ENCODE measurements at places on chromosomes 5 and 9. TPM values are rescaled to one million over a fixed set of nuclear protein-coding genes. Genes with fewer than 3 reads are reported as not detected.
A peak's percentile ranks its signal among the peaks of the same experiment; 100 is the strongest.

The C1QTNF3 gene
- total RNA-seq, result not detected

The GLRA1 gene
- total RNA-seq, result not detected

The C9 gene
- total RNA-seq, result not detected

The ROR2 gene
- total RNA-seq, result 0.66 TPM

The JAKMIP2 gene
- 0.79 TPM for total RNA-seq

The FAM153A gene
- not detected for total RNA-seq

The GRXCR2 gene
- not detected for total RNA-seq

The IFNA21 gene
- total RNA-seq, result not detected

The SLC6A18 gene
- not detected for total RNA-seq

The CORO2A gene
- 0.16 TPM for total RNA-seq

The SLIT3 gene
- 12.9 TPM for total RNA-seq

The FCHSD1 gene
- total RNA-seq, result 33.2 TPM

The SUSD3 gene
- not detected for total RNA-seq

The STRBP gene
- total RNA-seq, result 5.3 TPM

GRCh38 chr5:125713109-125713805 lies 710.0 kb upstream of the GRAMD2B start:
- no peak for DNase-seq

DNA sequence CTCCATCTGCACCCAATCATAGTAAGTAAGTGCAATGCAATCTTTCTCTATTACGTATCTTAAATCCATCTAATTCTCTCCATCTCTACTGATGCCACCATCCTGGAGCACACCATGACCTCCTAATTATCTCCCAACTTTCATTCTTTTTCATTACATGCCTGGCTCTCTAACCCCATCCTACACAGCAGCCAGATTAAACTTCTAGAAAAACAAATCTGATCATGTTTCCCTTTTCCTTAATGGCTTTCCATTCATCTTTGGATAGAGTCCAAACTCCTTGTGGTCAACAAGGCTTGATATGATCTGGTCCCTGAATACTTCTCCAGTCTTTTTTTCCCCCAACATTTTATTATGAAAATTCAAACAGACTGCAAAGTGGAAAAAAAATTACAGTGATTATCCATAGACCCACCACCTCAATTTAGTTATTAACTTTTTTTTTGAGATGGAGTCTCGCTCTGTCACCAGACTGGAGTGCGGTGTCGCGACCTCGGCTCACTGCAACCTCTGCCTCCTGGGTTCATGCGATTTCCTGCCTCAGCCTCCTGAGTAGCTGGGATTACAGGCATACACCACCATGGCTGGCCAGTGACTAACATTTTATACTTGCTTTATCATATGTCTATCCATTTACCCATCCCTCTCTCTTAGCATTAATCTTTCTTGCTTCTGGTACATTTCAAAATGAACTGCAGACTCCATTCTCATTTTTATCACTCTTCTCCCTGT lies 5.2 kb downstream of the PPP2R2B start:
- DNase-seq, result no peak

DNA sequence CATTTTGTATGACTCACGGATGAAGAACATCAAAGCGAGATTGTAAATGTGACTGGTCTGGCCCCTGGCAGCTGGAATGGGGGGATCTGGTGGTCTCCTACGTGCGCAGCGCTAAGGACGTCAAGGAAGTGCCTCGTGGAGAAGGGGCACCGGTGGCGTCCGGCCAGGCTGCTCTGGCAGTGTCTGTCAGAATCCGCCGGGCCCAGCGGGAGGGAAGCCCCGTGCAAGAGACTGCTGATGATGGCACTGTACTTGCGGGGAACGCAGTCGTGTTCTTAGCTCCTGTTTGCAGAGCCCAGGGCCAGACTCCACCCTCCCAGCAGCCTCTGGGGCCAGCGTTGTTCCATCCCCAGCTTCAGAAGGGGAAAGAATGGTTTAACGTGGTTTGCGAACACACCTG lies 75.5 kb downstream of the COL5A1 start:
- no peak for DNase-seq

DNA sequence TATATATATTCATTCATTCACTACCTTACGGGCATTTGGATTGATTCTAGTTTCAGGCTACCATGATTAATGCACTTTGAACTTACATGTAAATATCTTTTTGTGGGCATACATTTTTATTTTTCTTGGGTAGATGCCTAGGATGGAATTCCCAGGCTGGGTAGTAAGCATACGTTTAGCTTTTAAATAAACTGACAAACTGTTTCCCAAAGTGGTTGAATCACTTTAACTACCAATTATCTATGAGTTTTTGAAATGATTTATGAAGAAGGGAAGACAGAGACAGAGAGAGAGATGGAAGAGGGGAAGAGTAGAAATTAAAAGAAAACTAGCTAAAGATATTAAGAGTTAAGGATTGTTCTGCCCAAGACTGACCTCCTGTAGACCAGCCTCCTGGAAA lies 612.6 kb downstream of the PSAT1 start:
- no peak for DNase-seq

DNA sequence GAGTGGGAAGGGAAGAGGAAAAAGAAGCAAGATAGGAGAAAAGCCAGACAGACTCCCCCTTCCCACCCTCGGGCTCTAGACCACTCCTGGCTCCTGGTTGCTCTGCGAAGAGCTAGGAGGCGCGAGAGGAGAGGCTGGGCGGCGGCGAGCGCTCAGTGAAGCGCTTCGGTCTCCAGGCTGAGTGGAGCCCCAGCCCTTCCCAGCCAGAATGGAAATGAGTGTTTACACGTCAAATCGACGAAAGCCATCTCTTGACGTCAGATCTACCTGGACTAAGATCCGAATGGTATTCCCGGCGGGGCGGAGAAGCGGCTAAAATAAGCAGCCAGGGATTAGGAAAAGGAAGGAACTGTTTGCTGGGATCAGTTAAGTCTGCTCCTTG lies at the start of gene PCSK1:
Gene PCSK1, minus strand, starts transcription at position 183 of the 382 bp plus-strand sequence. CDS start 206 bp downstream, outside the sequence.
- no peak for DNase-seq

GRCh38 chr5:98768960-98769209 lies 4.6 kb upstream of the RGMB start:
- peak; percentile 60 for DNase-seq

- DNase-seq, result no peak
Observed at GRCh38 chr9:114805670-114806525, at the start of gene TNFSF15. TSS of gene TNFSF15 (minus strand) at chr9:114806039. CDS start at chr9:114806012, 27 bp downstream.

DNA sequence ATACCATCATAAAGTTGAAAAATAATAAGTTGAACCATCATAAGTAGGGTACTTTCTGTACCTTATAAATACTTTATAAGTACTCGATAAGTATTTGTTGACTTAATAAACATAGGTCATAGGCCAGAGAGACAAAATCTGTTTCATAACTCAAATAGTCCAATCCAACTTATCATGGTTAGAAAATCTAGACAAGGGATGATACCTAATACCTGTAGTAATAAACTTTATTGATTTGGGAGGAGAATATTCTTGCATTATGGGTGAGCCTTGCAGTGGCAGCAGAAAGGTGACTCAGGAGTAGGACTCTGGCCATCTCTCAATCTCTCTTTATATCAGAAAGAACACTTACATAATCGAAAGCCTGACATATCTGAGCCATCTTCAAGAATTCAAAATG lies 466.8 kb upstream of the GRIN3A start:
- DNase-seq, result no peak

DNA sequence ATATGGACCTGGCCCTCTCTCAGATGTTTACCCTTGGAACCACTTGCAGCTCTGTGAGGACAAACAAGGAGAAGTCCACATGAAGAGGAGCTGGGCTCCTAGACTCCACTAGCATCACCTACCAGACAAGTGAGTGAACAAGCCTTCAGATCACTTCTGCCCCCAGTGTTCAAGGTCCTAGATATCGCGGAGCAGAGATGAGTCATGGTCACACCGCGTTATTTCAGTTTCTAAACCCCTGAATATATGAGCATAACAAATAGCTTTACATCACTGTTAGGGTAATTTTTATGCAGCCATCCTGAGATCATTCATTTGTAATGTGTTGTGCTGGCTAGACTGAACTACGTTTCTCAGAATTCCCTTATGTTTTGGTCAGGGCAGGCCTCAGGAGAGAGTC lies 77.0 kb upstream of the DAP start:
- DNase-seq, result no peak

GRCh38 chr9:105054491-105054890 lies 126.5 kb upstream of the ABCA1 start:
- DNase-seq, result peak; percentile 23

GRCh38 chr5:3325201-3325971 lies 270.2 kb upstream of the IRX1 start:
- no peak for DNase-seq

- DNase-seq, result no peak
Observed at GRCh38 chr9:130607640-130608420, 28.5 kb downstream of the FUBP3 start.

GRCh38 chr9:137765536-137765935 lies 112.0 kb upstream of the CACNA1B start:
- no peak for DNase-seq

DNA sequence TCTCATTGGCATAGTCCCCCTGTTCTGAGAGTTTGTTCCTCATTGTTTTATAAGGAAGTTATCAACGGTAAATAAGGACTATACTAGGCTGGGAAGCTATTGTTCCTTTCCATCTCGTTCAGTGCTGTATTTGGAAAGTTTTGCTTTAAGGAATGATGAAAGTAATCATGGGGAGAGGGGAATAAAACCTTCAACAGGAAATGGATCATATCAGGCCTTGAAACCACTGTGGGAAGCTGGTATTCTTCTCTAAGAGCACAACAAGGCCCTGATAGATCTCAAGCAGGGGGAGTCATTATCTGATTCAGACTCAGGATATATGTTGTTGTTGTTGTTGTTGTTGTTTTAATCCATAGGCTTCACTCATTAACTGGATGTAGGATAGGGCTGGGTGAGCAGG lies 474.5 kb downstream of the ENC1 start:
- DNase-seq, result peak; percentile 25

GRCh38 chr9:5499889-5500398 lies 10.4 kb upstream of the PDCD1LG2 start:
- DNase-seq, result no peak

- no peak for DNase-seq
Observed at GRCh38 chr5:122805481-122805880, 30.6 kb downstream of the SNX2 start.

DNA sequence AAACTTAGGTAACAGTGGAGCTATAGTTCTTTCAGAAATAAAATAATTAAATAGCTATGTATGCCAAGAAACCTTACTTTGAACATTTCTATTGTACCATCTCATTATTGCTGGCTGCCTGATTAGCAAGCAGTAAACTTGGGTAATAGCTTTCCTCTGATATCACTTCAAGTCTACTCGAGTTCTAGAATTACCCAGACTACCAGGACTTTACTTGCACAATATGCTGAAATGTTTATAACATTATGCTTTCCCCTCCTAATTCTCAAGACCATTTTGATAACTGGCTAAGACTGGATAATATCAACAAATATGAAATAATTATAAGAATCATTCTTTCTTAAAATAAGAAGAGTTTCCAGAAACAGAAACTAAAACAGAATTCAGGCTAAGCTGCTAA lies 512.6 kb downstream of the RAB3C start:
- DNase-seq, result no peak

DNA sequence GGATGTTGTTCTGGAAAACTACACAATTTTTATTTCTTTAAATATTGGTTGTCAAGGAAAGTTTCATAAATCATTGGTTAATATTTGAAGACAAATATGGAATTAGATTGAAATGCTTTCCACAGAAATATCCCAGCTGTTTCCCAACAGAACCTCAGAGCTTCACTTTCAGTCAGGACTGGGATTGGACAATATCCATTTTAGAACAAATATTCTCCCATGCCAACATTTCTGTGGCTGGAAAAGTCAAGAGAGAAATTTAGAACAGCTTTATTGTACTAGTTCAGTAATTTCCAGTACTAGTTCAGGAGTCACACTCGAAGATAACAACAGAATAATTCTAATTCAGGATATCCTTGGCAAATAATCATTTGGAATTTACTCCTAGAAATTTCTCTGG lies 116.1 kb upstream of the TUT7 start:
- DNase-seq, result no peak

GRCh38 chr5:173659423-173659822 lies 43.0 kb upstream of the BOD1 start:
- DNase-seq, result no peak

DNA sequence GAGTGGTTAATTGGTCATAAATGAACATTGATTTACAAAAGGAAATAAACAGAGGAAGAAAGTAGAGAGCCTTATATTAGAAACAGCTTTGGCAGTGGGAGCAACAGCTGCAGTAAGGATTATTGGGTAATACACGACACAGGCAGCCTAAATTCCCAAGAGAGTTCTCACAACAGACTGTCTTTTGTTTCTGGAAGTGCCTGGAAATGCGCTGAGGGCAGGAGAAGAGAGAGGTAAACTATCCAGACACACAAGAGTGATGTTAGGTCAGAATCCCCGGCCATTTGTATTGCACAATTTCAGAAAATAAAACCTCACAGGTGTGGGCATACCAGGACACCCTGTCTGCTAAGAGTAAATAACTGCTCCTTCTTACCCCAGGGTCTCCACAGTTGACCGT lies 450.4 kb upstream of the CTNND2 start:
- DNase-seq, result no peak

GRCh38 chr9:9615086-9615485 lies 997.7 kb downstream of the PTPRD start:
- no peak for DNase-seq

GRCh38 chr5:15168358-15168757 lies 296.8 kb upstream of the ANKH start:
- no peak for DNase-seq

- DNase-seq, result no peak
Observed at GRCh38 chr5:108728566-108729241, 19.0 kb upstream of the FER start.

DNA sequence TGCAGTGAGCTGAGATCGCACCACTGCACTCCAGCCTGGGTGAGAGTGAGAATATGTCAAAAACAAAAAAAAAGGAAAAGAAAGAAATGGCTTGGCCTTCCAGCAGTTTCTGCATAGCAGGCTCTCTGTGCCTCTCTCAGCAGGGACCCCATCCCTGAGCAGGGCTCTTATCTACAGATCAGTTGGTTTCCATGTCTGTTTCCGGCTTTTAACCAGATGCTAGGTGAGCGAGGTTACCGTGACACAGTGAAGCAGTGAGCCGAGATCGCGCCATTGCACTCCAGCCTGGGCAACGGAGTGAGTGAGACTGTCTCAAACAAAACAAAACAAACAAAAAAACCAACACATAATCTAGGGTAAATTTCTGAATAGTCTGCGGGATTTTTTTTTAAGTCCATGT lies 51.4 kb downstream of the COL5A1 start:
- no peak for DNase-seq

DNA sequence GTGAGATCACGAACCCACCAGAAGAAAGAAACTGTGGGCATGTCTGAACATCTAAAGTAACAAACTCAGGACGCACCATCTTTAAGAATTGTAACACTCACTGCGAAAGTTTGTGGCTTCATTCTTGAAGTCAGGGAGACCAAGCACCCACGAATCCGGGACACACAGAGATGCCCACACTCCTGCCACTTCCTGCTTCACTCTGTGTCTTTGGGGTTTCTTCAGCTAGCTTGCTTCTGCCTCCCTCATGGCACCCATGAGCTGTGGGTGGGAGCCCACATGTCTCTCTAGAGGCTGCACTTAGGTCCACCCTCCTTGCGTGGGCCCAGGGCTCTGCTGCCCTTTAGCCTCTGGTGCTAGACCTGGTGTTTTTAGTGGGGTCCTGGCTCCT lies 61.2 kb upstream of the CNOT6 start:
- DNase-seq, result no peak

- DNase-seq, result no peak
Observed at GRCh38 chr9:107491081-107492053, 1.8 kb upstream of the KLF4 start.

Measured in SJSA1 (cell line).